ENCODE measurements at places on chromosomes 13 and 19. TPM values are rescaled to one million over a fixed set of nuclear protein-coding genes. Genes with fewer than 3 reads are reported as not detected.
A peak's percentile ranks its signal among the peaks of the same experiment; 100 is the strongest.

DNA sequence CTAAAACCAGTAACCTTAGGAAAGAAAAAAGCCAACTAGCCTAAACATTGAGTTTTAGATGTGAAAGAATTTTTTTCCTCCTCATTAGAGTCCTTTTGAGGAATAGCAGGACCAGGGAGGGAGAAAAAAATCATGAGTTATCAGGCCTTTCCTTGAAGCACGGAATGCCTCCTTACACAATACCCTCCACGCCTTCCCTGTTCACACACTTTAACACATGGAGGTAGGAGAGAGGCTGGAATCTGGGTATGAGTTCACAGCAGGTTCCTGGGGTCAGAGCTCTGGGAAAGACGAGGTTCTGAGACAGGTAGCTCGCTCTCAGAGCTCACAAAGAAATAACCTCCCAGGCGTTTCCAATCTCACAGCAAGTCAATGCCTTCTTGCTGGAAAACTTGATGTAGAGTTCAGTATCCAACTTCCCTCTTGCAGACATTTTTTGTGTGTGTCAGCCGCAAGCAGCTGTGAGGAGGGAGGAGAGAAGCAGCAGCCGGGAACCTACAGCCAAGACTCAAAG, 716 bp downstream of the ZNF573 start:
- peaks cover 22% of the 10 kb centered on the region for H3K4me1 ChIP-seq
- H3K27me3 ChIP-seq, result no peaks in the 10 kb centered on the region
- peaks cover 45% of the 10 kb centered on the region for H3K36me3 ChIP-seq

TTC9B gene
- total RNA-seq, result not detected

LILRA5 gene
- not detected for total RNA-seq

- no peak overlapping the region for H3K4me3 ChIP-seq
- H3K27me3 ChIP-seq, result peaks cover 6% of the 10 kb centered on the region
- H3K36me3 ChIP-seq, result no peaks in the 10 kb centered on the region
These were observed 109.1 kb downstream of the KCTD12 start for GRCh38 chr13:76777096-76777495.

DNA sequence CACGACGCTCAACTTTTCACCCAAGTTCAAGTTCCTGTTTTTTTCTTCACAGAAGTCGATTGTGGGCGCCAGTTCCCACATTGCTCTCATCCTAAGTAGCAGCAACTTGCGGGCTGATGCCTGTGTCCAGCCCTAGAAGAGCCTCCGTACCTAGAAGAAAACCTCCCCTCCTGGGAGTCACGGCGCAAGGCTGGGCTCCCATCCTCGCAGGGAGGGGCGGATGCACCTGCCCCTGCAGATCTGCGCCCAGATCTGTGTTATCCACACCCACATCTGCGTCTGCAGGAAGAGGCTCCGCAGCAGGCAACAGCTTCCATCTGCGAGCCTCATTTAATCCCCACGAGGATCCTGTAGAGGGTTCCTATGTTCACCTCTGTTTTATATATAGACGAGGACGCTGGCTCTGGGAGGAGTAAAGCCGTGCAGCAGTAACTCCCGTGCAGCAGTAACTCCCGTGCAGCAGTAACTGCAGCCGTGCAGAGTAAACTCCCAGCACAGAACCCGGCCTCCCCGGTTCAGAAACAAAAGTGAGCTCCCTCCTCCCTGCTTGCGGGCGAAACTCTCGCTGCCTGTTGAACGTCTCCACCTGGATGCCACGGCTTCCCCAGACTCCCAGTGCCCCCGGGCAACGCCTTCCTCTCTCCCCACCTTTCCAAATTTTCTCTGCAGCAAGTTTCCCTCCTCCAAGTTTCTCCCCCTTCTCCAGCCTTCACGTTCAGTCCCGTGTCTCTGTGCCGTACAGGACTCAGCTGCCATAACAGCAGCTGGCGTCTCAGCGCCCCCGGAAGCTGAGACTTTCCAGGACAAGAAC, 23.5 kb upstream of the LAIR1 start:
- peaks cover 23% of the 10 kb centered on the region for H3K27me3 ChIP-seq
- no peaks in the 10 kb centered on the region for H3K36me3 ChIP-seq
- peak overlapping the region; percentile 80 for H3K4me3 ChIP-seq
- peak overlapping the region; percentile 85 for H3K27ac ChIP-seq

RDH8 gene
- not detected for total RNA-seq

DNA sequence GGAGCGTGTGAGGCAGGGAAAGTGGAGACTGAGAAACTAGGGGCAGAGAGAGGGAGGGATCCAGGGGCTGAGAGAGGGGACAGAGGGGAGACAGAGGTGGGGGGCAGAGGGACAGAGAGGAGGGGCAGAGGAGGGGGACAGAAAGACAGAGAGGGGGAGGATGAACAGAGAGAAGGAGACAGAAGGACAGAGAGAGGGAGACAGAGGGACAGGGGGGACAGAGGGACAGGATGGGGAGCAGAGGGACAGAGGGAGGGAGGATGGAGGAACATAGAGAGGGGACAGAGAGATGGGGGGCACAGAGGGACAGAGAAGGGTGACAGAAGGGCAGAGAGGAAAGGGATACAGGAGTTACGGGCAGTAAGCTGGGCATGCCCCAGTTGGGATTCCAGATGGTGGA, 14.7 kb upstream of the NANOS2 start:
- H3K4me1 ChIP-seq, result peaks cover 15% of the 10 kb centered on the region
- H3K4me3 ChIP-seq, result no peak overlapping the region

DNA sequence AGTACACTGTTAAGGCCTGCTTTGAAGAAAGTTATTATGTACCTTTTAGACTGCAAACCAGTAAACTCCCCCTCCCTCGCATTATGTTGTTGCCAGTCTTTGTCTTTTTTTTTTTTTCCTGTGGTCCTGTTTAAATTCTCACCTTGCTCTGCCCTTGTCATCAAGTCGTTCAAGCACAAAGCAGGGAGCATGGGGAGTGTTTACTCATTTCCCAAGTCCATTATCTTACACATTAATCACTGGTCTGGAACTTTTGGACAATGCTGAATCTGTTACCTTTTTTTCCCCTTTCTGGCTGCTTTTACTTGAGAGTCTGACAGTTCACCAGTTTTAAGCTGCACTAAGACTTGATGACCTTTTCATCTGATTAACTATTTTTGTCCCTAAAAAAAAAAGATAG, 108.2 kb downstream of the DACH1 start:
- H3K27me3 ChIP-seq, result no peaks in the 10 kb centered on the region
- H3K27ac ChIP-seq, result no peak overlapping the region
- no peak overlapping the region for H3K4me3 ChIP-seq
- DNase-seq, result no peak
- H3K36me3 ChIP-seq, result no peaks in the 10 kb centered on the region

DNA sequence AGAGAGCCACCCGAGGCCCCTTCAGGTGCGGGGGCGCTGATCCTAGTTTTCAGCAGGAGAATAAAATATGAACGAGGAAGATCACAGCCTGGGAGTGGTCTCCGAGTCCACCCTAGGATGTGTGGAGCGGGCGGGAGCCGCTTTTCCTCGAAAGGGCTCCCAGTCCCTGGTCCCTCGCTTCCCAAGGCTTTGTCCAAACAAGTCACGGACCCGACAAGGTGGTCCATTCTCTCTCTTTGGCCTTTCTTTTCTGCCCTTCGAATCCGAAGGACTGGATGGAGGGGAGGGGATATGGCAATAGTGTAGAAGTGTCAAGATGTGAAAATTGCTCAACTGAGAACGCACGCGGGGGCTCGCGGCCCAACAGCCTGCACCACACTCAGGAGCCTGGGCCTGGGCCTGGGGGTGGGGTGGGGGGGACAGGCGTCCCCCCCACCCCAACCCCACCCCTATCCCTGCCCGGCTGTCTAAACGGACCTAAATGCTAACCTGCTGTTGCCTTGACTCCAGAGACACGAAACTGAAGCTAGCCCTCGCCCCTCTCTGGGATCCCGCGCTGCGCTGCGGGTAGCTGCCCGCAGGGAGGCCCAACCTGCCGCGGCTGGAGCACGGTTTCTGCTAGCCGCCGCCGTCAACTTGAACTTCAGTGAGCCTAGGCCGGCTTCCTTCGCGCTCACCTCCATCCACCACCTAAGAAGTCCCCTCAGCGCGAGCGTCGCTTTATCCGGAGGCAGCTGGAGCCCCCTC, 7.1 kb downstream of the ZIC2 start:
- DNase-seq, result no peak
- H3K4me1 ChIP-seq, result peaks cover 24% of the 10 kb centered on the region
- H3K27ac ChIP-seq, result no peak overlapping the region
- peaks cover 15% of the 10 kb centered on the region for H3K36me3 ChIP-seq

- H3K27ac ChIP-seq, result no peak overlapping the region
- no peaks in the 10 kb centered on the region for H3K36me3 ChIP-seq
- no peaks in the 10 kb centered on the region for H3K4me1 ChIP-seq
- H3K27me3 ChIP-seq, result no peaks in the 10 kb centered on the region
- H3K4me3 ChIP-seq, result no peak overlapping the region
These were observed 8.4 kb upstream of the KLK14 start for GRCh38 chr19:51091126-51091525.

Data from activated CD8-positive, alpha-beta memory T cell treated with anti-CD3 and anti-CD28 coated beads, Interleukin-2, amount 10 ng/mL, durations not matched to agents 7 days and 5 days (primary cell).